GM20000 (cell line): ENCODE measurements at places on chromosomes 11 and 22.

DNA sequence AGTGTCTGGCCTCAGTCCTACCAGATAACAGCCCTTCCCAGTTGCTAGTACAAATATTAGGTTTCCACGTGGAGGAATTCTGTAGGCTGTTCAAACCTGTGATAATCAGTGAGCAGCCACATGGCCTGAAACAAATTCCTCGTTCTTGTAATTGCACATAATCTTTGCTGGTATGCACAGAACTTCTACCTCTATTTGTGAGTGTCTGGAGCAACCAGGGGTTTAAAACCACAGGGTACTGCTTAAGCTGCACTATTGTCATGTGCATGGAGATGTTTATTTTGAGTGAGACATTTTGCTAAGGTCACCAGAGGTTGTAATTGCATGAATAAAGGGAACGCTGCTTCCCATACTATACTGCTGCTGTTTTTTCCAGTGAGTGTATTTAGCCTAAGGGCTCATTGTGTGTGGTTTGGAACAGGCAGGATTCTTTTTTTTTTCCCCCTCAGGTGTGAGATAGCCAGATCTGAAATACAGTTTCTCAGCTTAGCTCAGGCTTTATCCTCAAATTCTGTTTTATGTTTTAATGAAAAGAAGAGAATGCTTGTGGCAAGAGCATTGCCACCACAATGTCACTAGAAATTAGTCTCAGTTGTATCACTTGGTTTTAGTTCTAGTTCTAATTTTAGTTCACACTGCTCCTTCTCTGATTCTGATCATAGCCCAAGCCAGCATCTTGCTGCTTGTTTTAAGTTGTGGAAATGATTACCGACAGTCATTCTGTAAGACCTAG lies 60.5 kb downstream of the CYB5R2 start:
- no peak for DNase-seq

DNA sequence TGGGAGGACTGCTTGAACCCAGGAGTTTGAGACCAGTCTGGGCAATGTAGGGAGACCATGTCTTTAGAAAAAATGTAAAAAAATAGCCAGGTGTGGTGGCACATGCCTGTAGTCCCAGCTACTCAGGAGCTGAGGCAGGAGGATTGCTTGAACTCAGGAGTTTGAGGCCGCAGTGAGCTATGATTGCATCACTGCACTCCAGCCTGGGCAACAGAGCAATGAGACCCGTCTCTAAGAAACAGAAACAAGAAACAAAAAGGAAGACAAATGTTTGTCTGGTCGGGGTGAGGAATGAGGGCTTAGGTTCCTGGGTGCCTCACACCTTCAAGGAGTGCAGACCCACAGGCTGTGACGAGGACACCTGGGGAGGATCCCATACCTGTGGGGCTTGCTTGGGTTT lies 191.9 kb downstream of the CEP164 start:
- no peak for DNase-seq

- DNase-seq: no peak
Measured at GRCh38 chr11:15976433-15977045, 379.8 kb downstream of the SOX6 start.

GRCh38 chr11:69979632-69980031 lies 98.5 kb upstream of the ANO1 start:
- no peak for DNase-seq

DNA sequence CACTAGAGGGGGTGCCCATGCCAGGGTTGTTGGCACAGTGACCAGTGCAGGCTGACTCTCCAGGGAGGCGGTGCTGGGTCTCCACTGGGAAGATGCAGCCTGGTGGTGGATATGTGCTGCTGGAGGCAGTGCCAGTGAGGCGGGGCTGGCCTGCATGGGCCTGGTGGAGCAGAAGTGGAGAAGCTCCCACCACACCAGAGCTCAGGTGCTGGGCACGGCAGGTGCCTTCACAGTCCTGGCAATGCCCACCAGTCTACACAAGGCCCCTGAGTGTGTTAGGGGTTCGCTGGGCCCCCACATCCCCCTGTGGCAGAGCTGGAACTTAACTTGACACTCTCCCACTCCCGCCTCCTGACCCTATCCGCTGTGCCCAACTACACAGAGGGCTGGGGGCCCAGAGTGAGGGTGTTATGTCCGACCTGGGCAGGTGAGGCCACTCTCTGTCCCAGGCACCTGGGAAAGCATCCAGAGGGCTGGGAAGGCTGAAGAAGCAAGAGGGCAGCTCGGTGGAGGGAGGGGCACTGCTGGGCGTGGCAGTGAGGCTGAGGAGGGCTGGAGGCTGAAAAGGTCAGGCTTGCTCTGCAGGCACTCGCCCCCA lies 102.4 kb upstream of the B3GAT1 start:
- no peak for DNase-seq

DNA sequence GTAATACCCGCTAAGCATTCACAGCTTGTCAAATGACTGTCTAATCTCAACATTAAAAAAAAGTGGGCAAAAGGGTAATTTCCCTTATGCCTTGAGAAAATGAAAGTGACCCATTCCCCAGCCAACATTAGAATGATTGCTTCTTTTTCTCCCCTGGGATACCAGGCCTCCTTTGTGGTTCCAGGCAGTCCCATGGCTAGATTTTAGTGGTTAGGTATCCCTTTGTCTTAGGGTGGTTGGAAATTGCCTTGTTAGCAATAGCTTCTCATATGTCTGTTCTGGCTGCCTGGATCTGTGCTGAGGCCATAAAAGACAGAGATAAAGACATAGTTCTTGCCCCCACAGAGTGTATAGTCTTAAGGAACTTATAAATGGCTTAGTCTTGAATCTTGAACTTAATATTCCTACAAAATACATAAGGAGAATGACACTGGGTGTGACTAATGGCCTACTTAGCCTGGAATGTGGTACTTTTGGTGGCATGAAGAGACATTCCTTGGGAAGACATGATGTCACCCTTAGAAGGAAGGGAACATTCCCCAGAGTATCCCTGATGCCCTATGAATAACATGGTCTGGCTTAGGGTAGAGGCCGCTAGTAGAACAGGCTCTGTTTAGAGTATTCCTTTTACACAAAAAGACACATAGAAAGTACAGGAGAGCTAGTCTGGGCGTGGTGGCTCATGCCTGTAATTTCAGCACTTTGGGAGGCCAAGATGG lies 90.3 kb downstream of the ZBTB16 start:
- no peak for DNase-seq

GRCh38 chr11:110512026-110512425 lies 82.3 kb downstream of the FDX1 start:
- no peak for DNase-seq

DNA sequence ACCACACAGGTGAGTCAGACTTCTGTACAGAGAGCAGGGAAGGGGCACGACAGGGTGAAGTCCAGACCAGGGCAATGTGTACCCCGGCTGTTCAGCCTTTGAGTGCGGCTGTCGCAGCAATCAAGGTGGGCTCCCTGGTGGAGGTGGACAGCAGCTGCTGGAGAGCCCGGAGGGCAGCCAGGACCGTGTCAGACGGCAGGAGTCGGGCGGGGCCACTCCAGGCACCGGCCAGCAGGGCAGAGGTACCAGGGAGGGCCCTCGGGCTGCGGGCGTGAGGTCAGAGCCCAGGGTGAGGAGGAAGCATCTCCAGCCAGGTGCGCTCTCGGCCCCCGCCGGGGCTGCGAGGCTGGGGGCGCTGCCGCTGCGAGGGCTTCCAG lies 802 bp upstream of the PIM3 start:
- no peak for DNase-seq

- DNase-seq: no peak
Measured at GRCh38 chr11:95335989-95336388, 105.0 kb upstream of the SESN3 start.

- DNase-seq: peak; percentile 89
Measured at GRCh38 chr22:36123673-36124630, 36.6 kb downstream of the APOL3 start.
